ENCODE measurements at places on chromosomes 7 and 10.
A peak's percentile ranks its signal among the peaks of the same experiment; 100 is the strongest.

- DNase-seq = peak; percentile 46
Measured at GRCh38 chr7:135414850-135415439, 95.0 kb downstream of the CNOT4 start.

GRCh38 chr7:22725585-22725984, 1.4 kb upstream of the IL6 start:
- DNase-seq = peak; percentile 47

GRCh38 chr7:93279541-93279940, 47.4 kb downstream of the VPS50 start:
- DNase-seq = peak; percentile 32

- no peak for DNase-seq
Measured at GRCh38 chr10:95125582-95125981, 56.3 kb upstream of the CYP2C8 start.

DNA sequence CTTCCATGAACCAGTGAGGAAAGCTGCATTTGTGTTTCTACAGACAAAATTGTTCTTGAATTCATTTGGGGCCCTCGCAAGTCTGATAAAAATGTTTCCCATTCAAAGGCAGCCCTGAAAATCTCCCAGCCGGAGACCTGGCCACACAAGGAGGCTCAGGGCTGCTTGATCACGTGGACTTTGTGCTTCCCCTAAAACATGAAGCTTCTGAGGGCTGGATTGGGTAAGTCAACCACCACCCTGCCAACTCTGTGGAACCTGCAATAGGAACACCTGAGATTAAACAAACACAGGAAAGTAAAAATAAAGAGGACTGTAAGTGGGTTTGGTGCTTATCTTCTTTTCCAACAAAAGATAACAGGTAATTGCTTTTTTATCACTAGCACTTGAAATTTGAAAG, 133.8 kb downstream of the C10orf90 start:
- DNase-seq = no peak

DNA sequence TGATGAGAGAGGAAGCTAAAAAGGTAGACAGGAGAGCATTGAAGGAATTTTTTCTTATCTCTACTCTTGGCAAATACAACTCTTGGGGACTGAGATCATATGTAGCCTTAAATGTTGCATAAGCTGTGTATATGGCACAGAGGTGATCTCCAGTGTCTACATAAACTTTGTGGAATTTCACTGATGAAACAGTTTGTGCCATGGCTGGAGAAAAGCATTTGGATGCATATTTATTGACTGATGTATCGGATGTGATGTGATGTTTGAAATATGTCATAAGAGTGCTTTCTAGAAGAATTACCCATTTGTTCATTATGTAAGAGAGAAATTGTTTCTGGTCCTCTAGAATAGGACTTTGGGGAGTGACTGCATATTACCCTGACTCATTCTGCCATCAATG, 244.9 kb upstream of the LRRTM3 start:
- DNase-seq = peak; percentile 49

DNA sequence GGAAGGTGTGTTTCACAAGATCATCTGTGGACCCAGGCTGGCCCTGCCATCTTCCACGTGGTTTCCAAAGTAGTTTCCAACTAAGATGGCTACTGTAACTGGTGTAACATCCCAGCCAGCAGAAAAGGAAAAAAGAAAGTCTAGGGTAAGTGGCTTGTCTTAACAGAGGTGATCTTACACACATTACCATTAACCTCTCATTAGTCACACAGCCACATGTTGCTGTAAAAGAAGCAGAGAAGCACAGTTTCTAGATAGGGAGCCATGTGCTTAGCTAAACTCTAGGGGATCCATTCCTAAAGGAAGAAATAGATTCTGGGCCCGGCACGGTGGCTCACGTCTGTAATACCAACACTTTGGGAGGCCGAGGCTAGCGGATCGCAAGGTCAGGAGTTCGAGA, 54.3 kb downstream of the ZNF438 start:
- no peak for DNase-seq

GRCh38 chr7:28695300-28696295, 262.5 kb downstream of the TRIL start:
- DNase-seq = no peak

DNA sequence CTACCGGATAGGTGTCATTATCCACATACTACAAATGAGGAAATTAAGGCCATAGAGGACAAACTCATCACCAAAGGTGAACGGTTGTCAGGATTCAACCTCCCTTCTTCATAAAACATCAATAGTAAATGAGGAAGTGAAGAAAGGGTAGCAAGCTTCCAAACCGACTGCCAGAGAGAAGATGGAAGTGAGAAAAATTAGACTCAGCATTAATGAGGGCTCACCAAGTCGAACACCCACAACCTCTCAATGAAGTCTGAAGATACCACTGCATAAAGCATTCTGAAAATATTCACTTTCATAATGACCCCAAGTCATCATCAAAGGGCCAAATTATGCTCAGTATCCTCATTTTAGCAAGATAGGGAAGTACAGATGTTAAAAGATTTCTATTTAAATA, 29.6 kb downstream of the ABCB4 start:
- DNase-seq = no peak

DNA sequence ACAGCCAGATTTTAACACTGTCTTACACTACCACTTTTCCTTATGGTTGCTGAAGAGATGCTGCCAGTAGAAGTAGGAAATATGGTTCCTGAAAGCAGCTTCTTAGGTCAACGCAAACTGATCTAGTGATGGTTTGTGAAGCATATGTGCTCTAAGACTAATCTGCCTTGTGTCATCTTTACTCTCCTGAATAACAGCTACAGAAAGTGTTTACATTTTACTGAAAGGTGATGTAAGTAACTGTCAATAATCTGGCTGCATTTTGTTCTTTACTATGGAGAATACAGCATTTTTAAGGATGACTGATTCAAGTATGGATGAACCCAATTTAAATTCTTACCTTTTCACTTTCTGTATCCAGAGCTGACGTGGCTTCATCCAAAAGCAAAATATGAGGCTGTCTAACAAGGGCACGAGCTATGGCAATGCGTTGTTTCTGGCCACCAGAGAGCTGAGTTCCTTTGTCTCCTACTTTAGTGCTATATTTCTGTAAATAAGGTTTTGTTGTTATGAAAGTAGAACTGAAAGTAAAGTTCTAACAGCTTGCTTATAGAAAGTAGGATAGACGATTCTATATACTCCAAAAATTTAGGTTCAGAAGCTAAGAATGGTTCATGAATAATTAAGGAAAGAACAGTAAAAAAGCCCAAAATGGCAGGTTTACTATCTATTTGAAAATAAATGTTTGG, 30.2 kb upstream of the ABCB4 start:
- DNase-seq = no peak

DNA sequence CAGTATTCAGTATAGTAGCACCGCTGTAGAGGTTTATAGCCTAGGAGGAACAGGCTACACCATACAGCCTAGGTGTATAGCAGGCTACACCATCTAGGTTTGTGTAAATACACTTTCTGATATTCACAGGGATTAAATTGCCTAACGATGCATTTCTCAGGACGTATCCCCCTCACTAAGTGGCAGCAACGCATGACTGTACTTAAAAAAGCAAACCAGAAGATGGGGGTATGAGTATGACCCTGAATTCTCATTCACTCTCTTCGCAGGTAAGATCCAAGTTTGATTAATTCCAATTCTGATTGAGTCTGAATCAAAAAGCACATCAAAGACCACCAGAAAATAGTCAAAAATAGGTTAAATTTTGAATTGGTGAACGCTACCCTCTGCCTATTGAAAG, 972 bp downstream of the ORC5 start:
- DNase-seq = no peak

DNA sequence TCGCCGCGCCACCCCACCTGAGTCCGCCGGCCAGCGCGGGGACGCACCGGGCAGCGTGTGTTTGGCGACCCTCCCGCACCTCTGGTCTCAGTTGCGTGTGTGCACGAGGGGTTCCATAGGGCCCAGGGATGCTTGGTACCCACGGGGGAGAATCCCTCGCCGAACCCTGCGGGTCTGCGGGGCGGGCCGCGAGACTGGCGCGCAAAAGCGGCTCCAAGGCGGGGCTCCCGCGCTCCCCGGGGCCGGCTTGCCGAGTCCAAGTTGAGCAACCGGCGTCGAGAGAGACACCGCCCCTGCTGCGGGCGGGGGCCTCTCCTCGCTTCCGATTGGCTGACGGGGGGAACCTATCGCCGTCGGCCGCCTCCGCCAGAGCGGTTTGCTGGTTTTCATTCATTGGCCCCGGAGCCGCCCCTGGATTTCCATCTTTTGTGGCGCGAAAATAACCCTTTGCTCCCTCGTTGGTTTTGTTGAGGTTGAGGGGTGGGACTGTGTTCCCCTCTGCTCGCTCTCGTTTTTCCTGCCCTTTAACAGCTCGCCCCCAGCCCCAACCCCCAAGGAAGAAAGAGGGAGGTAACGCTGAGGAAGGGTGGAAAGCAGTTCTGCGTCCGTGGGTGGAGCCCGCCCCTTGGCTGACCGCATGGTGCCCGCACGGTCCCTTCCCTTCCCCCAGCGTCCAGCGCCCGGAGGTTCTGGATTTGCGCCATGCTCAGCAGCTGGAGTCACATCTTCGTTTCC, 4.0 kb upstream of the IGF2BP3 start:
- peak; percentile 97 for DNase-seq

DNA sequence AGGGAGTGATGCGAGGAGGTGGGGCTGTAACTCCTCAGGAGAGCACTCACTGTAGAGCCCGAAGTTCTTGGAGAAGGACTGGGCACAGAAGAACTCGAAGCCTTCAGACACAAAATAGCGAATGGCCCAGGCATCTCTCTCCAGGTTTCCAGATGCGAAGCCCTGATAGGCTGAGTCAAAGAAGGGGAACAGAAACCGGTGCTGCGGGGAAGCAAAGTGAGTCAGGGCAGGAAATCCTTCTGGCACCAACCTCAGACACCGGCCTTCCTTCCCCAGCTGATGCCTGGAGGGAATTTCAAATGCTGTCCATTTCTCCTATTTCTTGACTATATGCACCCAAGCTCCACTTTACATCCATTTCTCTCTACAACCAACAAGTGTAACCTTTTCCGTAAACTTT, 26.8 kb downstream of the GOT1 start:
- no peak for DNase-seq

- no peak for DNase-seq
Measured at GRCh38 chr10:110634527-110635209, 9.5 kb upstream of the RBM20 start.

- DNase-seq = peak; percentile 97
Measured at GRCh38 chr7:40986351-40986873, 716.5 kb downstream of the INHBA start.

DNA sequence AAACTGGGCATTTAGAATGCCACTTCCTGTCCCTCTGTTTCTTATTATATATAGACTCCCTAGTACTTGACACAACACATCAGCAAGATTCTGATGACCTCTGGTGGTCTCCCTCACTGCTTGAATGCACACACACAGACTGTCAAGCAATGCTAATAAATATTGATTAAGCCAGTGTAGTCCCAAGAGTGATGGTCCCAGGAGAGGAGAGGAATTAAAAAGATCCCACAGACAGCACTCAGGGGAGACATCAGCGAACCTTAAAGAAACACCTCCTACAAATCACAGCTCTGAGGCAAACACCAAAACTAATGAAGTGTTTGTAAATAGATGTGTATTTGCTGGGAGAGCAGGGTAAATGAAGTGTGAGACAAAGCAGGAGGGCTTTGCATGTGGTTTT, 1291.2 kb downstream of the XPNPEP1 start:
- DNase-seq = no peak

- DNase-seq = no peak
Measured at GRCh38 chr10:98745645-98746044, 298.9 kb upstream of the HPS1 start.

DNA sequence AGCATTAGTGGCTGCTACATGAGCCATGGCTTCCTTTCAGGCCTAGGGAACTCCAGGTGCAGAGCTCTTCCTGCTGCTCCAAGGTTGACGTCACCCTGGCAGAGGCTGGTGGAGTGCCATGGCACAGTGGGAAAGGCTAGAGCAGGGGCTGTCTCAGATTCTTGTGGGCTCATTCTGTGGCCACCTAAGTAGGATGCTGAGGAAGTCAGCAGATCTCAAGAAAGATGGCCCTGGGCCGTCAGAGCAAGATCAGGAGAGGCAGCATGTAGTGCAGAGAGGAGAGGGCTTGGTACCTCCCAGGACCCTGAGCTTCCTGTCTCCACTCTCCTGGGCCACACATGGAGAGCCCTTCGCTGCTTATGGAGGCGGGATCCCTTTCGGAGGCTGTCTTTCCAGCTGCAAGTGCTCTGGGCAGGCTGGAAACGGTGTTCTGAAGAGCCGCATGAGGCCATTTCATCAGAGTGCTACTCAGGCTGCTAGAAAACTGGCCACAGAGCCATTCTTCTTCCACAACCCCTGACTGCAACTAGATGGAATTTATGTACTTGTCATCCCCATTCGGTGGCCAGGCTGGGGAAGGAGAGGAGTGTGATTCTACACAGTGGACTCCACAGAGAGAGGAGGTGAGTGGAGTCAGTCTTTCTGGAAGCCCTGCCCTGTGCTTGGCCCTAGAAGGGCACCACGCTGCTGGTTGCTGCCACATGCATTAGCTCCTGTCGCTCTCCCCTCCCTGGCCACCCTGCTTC, 304.2 kb downstream of the RPS24 start:
- DNase-seq = peak; percentile 22

GRCh38 chr10:79491143-79491835, 21.0 kb upstream of the EIF5AL1 start:
- no peak for DNase-seq

DNA sequence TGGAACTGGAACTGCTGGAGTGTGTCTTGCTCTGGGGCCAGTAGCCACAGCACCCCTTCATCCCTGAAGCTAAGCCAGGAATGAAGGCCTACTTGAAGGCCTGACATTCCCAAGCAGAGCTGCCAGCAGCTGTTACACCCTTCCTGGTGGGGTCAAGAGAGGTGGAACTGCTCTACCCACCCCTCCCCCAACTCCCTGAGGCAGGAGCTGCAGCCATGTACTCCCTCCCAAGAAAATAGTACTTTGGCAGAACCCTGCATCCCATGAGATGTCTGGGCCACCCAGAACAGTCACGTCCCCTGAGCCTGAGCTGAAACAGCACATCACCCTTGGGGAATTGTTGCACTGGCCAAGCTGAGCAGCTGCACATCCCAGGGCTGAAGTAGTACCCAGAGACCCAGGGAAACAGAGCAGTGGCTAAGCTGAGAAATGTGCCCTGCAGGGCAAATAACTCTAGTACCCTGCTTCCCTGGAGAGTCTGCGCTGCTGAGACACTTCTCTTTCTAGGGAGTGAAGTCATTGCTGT, 63.4 kb upstream of the PLA2G12B start:
- DNase-seq = peak; percentile 9

DNA sequence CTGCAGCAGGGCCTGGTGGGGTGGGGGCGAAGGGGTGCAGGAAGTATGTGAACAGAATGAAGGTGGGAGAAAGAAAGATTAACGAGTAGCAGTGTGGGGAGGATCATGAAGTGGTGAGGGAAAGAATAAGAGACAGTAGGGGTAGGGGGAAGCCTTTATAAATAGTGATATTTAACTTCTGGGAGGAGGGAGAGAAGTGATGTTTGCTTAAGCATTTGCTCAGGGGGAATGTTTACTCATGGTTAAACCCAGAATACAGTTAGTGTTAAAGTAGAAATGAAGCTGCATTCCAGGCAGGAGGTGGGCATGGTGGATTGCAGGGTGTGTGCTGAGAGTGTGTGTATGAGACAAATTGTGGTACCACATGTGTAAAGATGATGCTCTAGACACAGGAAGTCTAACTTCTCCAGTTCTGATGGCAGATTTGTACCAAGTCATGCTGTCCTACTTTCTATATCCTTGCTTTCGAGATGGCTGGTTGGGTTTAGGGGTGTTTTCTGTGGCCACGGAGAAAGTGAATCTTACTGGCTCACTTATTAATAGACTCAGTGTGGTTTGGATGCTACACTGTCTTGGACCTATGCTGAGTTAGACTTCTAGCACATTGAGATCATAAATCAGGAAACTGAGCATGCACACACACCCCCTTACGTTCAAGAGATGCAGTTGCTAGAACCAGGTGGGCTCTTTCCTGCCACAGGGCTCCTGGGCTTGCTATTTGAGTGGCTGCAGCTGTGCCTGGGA, 10.6 kb upstream of the DNMBP start:
- no peak for DNase-seq
